RCC 7860 (cell line): ENCODE measurements at places on chromosomes 2 and 18.

DNA sequence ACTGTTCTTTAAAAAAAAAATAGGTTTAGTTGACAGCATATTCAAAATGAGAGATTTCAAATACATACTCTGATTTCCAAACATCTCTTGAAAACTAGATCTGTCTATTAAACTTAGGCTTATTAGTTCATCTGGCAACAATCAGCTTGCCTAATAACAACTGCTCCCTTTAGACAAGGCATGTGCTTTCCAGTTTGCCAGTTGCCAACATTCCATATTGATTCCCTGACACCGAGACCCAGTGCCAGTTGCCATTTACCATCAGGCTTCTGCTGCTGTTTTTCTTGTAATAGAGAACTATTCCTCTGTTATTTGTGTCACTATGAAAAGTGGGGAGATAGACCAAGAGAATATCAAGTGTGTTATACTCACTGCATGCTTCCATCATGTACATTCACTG is 256.0 kb downstream of the C1D start:
- DNase-seq, result no peak

GRCh38 chr2:219223831-219224610 is 5.3 kb upstream of the ABCB6 start:
- no peak for DNase-seq

DNA sequence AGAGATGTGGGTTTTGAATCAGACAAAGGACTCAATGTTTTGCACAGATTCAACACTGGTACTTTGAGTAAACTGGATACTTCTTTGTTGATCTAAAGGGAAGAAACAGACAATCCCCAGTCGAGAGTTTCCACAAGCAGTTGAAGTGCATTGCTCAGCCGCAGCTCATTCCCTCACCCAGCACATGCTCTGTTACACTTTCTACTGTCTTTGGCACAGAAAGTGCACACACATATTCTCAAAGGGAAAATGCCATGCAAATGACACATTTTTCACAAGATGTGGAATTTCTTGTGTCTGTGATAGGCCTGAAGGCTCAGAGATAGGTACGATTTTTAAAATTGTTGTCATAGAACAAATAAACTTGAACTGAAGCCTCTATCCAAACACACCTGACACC is 258.9 kb upstream of the TRIB2 start:
- DNase-seq, result no peak

DNA sequence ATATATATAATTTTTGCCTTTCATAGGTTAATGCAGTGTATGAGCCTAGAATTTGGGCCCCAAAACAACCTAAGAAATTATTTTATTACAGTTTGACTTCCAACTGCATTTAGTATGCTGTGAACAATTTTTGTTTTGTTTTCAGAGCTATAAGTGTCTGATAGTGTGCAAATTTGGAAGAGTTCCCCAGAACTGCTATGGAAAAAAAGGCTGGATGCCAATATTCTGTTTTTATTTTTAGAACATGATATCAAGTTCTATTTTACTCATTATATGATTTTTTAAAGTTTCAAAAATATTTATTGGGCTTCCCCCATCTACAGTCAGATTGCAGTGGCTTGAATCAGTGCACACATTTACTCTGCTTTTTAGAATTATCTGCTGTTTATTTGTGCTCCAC is 42.6 kb downstream of the MRPS9 start:
- no peak for DNase-seq

DNA sequence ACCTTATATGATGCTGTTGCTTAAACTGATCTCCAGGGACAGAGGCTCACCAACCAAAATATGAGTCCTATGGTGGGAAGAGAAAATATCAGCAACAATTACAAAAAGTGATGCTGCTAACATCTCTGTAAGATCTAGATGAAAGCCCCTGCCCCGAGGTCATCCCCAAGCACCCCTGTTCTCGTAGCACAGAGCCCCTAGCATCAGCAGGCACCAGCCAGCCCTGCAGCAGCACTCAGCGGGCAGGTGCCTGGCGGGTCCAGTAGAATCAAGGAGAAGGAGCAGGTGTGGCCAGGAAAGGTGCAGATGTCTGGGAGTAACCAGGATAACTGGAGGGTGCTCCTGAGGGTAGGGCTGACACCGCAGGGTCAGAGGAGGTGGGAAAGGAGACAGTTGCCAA is 474.2 kb upstream of the MYT1L start:
- DNase-seq, result no peak

DNA sequence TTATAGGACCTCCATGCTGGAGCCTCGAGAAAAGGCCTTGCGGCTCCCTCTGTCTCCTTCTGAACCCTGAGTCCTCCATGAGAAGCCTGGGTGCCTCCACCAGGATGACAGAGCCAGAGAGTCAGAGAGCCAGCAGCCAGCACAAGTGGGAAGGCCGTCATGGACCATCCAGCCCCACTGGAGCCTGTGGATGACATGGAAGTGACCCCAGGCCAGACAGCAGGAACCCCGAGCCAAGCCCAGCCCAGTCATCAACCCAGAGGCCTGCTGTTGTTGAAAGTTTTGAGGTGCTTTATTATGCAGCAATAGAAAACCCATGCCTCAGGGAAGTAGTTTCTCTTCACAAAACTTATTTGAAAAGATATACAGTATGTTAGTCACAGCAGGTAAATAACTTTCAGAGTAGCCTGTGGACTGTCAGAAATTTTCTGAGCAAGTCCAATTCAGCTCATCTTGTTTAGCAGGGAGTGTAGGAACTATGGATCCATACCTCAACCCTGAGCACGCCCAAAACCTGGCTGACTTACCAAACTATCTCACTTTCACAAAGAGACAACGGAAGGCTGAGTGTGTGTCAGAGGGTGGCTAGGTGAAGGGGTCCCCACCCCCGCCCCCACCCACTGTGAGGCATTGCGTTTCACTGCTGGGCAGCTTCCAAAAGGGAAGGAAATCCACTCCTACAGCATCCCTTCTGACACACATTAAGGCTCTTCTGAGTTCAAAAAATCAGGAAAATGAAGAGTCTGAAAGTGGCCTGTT is 79.9 kb upstream of the NDUFV2 start:
- DNase-seq, result no peak

GRCh38 chr2:70942396-70943204 is 6.9 kb downstream of the ATP6V1B1 start:
- no peak for DNase-seq

GRCh38 chr2:240178564-240178963 is 38.1 kb upstream of the OTOS start:
- no peak for DNase-seq

DNA sequence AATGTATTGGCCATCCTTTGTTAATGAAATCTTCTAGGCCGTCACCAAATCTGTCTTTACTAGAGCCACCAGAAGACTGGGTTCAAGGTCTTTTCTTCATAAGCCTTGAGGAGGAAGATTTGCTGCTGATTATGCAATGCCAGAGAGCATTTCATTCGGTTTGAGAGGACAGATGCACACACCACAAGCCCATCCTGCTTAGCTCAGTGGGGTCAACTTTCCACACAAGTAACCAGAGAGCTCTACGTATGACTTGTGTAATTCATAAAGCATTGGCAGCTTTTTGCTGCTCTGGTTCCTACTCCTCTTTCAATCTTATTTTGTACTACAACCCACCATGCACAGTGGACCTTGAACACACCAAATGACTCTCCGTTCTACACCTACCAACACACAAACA is 106.9 kb downstream of the OSR1 start:
- no peak for DNase-seq

DNA sequence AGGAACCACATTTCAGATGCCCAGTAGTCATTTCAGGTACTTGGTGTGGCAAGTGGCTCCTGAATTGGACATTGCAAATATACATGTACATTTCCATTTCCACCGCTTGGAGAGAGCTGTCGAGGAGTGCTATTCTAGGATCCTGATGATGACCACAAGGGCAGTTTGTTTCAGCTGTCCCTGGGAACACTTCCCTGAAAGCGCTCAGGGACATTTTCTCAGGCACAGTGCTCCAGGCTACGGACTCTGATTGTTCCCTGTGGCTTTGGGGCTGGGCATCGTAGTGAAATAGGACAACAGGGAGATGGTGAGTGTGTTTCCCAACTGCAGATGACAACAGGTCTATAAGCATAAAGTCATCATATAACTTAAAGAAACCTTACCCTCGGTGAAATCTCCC is 3.1 kb downstream of the DBI start:
- DNase-seq, result no peak

DNA sequence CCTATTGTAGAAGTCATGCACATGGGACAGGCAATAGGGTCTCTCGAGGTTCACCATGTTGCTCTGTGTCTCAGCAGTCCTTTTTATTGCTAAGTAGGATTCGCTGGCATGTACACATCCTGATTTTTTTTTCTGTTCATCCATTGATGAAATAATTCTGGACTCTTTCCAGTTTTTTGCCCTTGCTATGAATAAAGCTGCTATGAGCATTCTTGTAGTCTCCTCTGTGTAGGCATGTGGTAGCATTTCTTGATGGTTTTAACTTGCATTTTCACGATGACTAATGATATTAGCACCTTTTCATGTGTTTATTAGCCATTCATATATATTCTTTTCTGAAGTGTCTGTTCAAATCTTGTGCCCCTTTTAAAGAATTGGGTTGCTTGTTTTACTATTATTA is 65.8 kb upstream of the EDAR start:
- DNase-seq, result no peak
